ENCODE measurements at places on chromosomes 5 and 9. TPM values are rescaled to one million over a fixed set of nuclear protein-coding genes. Genes with fewer than 3 reads are reported as not detected.

The GRIN3A gene
- total RNA-seq: not detected

The C9orf153 gene
- total RNA-seq: 0.08 TPM

The PCDHB12 gene
- 0.23 TPM for total RNA-seq

The NR4A3 gene
- 0.23 TPM for total RNA-seq

The C8G gene
- total RNA-seq: not detected

The CDKN2A gene
- total RNA-seq: 19.0 TPM

The GNE gene
- total RNA-seq: 18.1 TPM

The SEMA6A gene
- 0.08 TPM for total RNA-seq

The OCLN gene
- total RNA-seq: 3.5 TPM

The CDH9 gene
- total RNA-seq: not detected

The GABRA1 gene
- not detected for total RNA-seq

The FBXL7 gene
- total RNA-seq: 3.4 TPM

The PTCD2 gene
- total RNA-seq: 6.2 TPM

The PTPRD gene
- 5.4 TPM for total RNA-seq

The TMEM250 gene
- 32.2 TPM for total RNA-seq

The SEMA5A gene
- total RNA-seq: 69.7 TPM

The RNF180 gene
- total RNA-seq: 7.4 TPM

The ZNG1F gene
- total RNA-seq: 0.94 TPM

The PCDHA1 gene
- not detected for total RNA-seq

The OBP2A gene
- not detected for total RNA-seq

The PCDH12 gene
- total RNA-seq: under 0.01 TPM

The SLC6A7 gene
- total RNA-seq: not detected

The AGGF1 gene
- 26.4 TPM for total RNA-seq
